Fibroblast of the conjunctiva (primary cell): ENCODE measurements at places on chromosomes 6 and 20.

DNA sequence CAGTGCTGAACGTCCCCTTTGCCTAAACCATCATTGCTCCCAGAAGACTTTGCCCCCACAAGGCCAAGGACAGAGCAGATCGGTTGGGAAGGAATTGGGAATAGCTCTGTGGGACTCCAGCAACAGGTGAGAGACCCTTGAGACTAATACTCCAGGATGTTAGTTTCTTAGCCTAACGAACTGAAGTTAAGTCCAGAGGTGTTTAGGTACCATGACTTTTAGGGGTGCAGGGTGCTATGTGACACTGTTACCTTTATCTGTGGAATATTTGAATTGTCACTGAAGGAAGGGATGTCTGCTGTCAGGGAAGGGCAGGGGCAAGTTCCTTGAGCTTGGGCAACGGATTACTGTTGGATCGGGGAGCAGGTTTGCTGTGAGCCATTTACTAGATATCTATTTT, 1.9 kb downstream of the BLCAP start:
- DNase-seq = no peak

DNA sequence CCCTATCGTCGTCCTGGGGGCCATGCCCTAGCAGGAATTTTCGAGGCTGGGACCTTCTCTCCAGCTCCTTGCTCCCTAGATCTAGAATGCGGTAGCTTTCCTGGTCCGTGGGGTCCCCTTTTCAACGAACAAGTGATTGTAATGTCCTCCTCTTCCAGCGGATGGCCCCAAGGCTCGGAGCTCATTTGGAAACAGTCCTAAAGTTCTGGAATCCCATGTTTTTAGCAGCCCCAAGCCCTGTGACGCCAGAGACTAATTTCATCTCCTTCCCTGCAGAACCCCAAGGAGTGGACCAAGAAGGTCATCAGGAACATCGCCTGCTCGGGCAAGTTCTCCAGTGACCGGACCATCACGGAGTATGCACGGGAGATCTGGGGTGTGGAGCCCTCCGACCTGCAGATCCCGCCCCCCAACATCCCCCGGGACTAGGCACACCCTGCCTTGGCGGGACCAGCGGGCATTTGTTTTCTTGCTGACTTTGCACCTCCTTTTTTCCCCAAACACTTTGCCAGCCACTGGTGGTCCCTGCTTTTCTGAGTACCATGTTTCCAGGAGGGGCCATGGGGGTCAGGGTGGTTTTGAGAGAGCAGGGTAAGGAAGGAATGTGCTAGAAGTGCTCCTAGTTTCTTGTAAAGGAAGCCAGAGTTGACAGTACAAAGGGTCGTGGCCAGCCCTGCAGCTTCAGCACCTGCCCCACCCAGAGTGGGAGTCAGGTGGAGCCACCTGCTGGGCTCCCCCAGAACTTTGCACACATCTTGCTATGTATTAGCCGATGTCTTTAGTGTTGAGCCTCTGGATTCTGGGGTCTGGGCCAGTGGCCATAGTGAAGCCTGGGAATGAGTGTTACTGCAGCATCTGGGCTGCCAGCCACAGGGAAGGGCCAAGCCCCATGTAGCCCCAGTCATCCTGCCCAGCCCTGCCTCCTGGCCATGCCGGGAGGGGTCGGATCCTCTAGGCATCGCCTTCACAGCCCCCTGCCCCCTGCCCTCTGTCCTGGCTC, 48.5 kb downstream of the PYGB start:
- DNase-seq = no peak

- no peak for DNase-seq
Observed at GRCh38 chr6:137161949-137162348, 11.5 kb downstream of the IL22RA2 start.

- no peak for DNase-seq
Observed at GRCh38 chr6:137677709-137678108, 183.5 kb upstream of the OLIG3 start.

DNA sequence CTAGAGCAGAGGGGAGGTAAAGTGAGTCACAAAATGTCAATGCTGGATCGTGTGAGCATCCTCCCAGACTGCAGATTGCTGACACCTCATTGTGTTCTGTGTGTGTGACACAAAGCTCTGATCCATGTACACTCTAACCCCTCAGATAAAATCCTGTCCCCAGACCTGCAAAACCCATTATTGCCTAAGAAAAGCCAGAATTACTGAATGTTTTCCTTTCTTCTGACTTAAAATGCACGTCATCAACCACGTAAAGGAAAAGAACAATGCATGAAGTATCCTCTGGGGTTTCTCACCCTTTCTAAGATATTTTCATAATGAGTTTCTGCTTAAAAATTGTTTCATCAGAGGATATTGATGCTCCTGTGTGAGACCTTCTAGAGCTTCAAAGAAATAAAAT, 218.0 kb upstream of the PREP start:
- DNase-seq = no peak

- DNase-seq = no peak
Observed at GRCh38 chr20:10474606-10475184, 39.6 kb downstream of the SLX4IP start.

DNA sequence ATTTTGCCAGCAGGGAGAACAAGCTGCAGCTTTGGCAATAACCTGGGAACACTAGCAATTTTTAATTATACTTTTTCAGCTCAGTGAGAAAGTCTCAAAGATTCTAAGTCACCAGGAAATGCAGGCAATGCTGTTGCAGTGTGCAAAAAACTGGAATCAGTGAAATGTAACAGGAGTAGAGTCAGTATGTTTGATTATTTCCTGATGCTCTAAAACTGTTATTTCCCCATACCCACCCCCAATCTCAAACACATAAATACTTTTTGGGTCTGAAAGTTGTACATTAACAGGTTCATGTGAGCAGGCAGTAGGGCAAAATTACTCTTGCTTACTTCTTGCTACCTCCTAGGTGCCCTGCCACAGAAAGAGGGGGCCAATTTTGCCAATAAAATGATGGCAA, 65.4 kb upstream of the BEND6 start:
- DNase-seq = no peak

- no peak for DNase-seq
Observed at GRCh38 chr6:154993710-154994109, 1.4 kb upstream of the TIAM2 start.

- no peak for DNase-seq
Observed at GRCh38 chr20:21396599-21397340, 556 bp downstream of the NKX2-4 start.

GRCh38 chr6:105740946-105741645, 338.2 kb upstream of the PREP start:
- no peak for DNase-seq

GRCh38 chr6:30424549-30424948, 64.8 kb upstream of the HLA-E start:
- DNase-seq = no peak

- no peak for DNase-seq
Observed at GRCh38 chr6:20577173-20577688, 43.0 kb downstream of the CDKAL1 start.

DNA sequence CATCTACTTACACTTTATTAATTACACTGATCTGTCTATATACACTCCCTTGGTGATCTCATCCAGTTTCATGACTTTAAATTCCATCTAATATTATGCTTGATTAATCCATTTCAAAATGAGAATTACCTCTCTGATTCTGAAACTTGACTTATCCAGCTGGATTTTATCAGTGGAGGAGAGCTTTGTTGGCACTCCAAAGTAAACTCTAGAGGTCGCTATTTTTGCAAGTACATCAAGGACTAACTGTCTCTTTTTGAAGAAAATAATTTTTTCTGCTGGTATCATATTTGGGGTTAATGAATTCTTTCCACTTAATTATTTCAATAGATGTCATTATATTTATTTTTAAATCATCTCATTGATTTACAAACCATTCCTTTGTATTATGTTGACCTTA, 630.3 kb upstream of the MAN1A1 start:
- DNase-seq = no peak

DNA sequence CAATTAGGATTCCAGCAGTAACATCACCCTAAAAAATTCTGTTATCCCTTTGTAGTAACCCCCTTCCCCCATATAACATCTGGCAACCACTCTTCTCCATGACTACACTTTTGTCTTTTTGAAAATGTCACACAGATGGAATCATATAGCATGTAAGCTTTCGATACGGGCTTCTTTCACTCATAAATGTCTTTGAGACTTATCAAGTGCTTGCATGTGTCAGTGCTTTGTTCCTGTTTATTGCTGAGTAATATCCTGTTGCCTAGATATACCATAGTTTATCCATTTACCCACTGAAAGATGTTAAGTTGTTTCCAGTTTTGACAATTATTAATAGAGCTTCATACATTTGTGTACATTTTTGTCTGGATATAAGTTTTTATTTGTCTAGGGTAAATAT, 10.4 kb upstream of the SNPH start:
- no peak for DNase-seq

DNA sequence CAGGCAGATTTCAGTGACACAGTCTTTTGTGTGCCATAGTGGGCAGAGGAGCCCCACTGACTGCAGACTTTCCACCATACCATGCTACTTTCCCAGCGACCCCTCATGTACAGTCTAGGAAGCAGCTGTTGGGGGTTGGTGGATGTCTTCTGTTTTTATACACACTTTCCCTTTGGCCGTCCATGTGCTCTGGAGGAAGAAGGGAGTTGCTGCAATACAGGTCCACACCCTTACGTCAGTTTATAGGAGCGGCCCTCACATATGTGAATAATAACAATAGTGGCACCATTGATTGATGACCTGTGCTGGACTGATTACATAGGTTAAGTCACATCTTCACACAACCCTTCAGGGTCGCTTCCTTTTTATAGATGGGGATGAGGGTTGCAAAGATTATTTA, 17.5 kb upstream of the CCN2 start:
- no peak for DNase-seq

DNA sequence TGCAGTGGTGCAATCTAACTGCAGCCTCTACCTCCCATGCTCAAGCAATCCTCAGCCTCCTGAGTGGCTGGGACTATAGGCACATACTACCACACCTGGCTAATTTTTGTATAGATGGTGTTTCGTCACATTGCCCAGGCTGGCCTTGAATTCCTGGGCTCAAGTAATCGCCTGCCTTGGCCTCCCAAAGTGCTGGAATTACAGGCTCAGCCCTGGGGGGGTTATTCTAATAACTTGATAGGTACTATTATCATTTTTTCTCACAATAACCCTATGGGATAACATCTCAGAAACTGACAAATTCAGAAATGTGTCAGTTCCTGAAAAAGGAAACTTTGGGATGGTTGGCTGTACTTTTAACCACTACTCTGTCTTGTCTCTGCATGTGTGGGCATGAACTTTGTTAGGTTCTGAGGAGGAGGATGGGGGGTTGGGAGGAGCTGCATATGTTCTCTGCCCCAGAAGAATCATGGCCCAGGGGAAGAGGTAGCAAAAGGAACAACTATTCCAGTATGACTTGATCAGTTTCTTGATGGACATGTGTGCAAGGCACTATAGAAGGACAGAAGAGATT, 169.9 kb downstream of the CARMIL1 start:
- no peak for DNase-seq

DNA sequence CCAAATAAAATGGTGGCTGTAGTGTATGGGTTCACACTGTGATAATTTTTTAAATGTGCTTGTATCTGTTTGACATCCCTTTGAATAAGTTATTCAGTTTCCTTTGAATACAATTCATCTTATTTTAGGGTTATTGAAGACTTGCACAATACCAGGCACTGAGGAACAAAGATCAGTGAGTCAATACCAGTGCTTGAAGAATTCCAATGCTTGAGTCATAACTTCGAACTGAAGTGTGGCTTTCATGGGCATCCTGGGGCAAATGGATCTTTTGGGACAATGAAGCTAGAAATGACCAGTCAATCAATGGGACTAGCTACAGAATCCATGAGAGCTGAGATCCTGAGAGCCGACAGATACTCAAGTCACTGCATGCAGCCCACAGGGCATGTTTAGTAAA, 349.9 kb upstream of the FLRT3 start:
- DNase-seq = no peak

DNA sequence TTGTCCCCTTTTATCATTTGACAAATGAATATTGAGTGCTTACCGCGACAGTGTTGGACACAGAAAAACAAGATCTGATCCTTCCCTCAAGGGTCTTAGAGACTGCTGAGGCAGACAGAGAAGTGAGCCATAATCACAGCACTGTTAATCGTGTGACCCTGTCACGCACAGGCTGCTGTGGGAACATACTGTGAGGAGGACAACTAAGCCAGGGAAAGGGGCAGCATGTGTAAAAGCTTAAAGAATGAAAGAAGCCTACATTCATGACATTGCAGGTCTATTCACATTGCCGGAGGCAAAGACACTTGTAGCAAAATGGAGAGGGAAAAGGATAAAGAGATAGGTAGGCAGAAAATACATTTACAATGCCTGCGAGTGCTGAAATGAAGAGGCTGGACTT, 32.7 kb downstream of the TRDN start:
- no peak for DNase-seq

- no peak for DNase-seq
Observed at GRCh38 chr20:44112456-44112855, 74.5 kb downstream of the JPH2 start.

- DNase-seq = no peak
Observed at GRCh38 chr6:155254139-155254538, 9.7 kb upstream of the CLDN20 start.

DNA sequence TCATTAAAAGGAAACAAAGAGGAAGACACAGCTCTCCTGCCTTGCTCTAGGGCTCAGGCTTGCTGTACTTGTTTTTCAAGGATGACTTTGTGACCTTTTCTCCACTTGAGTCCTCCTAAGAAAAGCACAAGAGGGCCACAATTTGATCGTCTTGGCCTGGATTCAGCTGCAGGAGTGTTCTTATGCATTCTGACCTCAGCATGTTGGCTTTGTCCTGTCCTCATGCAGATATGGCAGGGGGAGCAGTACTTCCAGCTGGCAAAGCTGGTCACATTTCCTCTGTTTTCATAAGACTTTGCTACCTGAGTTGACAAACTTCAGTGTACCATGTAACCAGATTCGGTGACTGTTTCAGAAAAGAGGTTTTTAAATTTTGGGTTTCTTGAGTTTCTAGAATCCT, 30.8 kb downstream of the KDM1B start:
- no peak for DNase-seq

- no peak for DNase-seq
Observed at GRCh38 chr6:36688063-36688738, 9.4 kb upstream of the RAB44 start.

GRCh38 chr6:125258651-125259353, 43.0 kb downstream of the HDDC2 start:
- DNase-seq = no peak

- DNase-seq = no peak
Observed at GRCh38 chr6:14742171-14742570, 503.7 kb upstream of the JARID2 start.
